ENCODE measurements at places on chromosomes 6 and 20. TPM values are rescaled to one million over a fixed set of nuclear protein-coding genes. Genes with fewer than 3 reads are reported as not detected.

The TCP11 gene
- total RNA-seq = not detected

The GDAP1L1 gene
- 0.38 TPM for total RNA-seq

The HMGCLL1 gene
- 2.2 TPM for total RNA-seq

The MICA gene
- 8.3 TPM for total RNA-seq

The NINL gene
- 7.8 TPM for total RNA-seq

The SMLR1 gene
- total RNA-seq = not detected

The C6orf163 gene
- 1.4 TPM for total RNA-seq

The HCK gene
- total RNA-seq = 7.0 TPM

The ANKRD66 gene
- total RNA-seq = not detected

The CDH26 gene
- total RNA-seq = 2.3 TPM

The CTCFL gene
- total RNA-seq = not detected

All from Right ventricle myocardium inferior (tissue), 1 donor.